AG04449 (cell line): ENCODE measurements at places on chromosomes 12 and 14.

DNA sequence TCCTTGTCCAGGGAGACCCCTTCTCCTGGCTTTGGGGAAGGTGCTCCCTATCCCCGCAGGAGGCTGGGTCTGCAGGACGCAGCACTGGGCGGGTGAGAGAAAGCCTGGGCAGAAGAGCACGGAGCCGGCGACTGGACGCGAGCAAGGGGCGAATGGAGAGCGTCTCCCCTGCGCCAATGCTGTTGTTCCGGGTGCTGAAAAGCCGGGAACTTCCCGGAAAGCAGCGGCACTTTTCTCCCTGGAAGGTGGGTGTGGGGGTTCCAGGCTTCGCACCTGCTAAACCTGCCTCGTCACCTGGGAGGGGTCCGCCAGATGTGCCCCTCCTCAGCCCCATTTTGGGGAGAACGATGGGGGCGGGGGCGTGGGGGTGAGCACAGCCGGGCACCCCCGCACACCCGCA, 417.1 kb upstream of the TMTC1 start:
- no peak for DNase-seq

- no peak for DNase-seq
Observed at GRCh38 chr14:87630846-87631245, 362.1 kb downstream of the GALC start.

DNA sequence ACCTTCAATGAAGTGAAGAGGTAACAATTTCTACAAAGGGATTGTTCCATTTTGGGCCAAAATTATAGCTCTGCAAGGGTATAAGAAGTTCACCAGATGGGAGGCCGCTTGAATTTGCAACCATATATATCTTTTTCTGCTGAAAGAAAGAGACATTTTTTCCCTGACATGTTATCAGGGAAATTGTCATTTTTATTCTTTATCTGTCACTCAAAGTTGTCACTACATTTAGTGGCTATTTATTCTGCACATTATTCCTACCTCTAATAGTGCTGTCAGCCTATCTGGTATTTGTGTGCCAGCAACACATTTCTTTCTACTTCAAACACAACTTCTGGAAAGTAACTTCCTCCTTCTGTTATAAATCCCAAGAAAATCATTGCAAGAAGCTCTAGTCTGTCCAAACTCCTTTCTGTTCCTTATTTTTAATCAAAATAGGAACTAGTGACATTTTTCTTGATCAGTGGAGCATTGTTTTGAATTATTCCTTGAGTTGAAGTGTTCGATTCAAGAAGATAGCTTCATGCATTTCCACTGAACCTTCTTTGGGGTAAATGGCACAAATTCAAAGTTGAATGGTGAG, 137.9 kb upstream of the ATP2B1 start:
- DNase-seq = no peak

GRCh38 chr12:46217541-46218321, 51.1 kb downstream of the SLC38A1 start:
- no peak for DNase-seq

DNA sequence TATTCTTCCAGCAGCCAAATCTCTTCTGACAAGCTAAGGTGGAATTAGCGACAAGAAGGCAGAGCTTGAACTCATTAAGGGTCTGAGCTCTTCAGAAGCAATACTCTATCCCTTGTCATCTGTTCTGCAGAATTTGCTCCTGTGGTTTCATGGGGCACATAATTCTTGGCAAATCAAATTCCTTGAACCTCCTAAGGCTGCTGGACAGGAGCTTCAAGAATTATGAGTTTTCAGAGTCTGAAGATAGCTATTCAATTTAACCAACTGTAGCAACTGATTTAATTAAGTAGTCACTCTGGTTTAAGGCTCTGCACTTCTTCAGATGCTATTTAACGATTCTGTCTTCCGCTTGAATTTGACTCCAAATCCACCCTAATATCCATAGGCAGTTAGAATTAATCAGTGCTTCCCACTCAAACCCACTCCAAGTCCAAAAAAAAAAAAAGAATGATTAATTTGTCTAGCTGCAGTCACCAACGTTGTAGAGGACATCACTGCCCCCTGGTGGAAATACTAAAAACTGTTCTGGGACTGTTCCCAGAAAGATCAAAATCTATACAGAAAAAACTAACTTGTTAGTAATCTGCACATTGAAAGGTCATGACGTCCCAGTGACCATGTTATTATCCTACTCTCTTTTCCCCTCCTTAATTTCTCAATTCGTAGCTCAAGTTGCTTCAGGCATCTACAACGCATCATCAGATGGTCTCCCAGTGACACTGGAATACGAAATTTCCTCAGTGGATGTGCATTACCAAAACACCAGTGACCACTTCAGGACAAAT, 169.9 kb downstream of the KIF21A start:
- DNase-seq = no peak

GRCh38 chr12:92821142-92821541, 108.0 kb downstream of the EEA1 start:
- DNase-seq = no peak

- DNase-seq = no peak
Observed at GRCh38 chr12:128459067-128459466, 192.1 kb downstream of the TMEM132C start.

DNA sequence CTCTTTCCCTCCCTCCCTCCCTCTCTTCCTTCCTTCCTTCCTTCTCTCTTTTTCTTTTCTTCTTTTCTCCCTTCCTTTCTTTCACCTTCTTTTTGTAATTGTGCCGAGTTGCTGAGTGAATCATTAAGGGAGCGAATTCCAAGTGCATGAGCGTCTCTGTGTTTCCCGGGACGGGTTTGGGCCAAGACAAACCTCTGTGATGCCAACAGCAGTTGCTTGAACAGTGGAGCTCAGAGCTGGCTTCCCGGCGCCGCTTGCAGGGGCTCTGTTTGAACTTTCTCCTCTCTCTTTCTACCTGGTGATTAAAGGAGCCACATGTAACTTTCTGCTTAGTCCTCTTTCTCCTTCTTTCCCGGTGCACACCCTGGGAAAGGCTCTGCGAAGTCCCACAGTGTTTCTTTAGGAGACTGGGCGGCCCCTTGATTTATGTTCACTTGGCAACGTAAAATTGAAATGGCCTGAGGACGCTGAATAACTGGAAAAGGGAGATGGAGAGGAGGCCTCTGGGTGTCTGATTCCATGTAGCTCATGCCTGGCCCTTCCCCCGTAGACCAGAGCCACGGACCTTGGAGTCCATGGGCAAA, 33.7 kb upstream of the MAP1LC3B2 start:
- peak; percentile 79 for DNase-seq

DNA sequence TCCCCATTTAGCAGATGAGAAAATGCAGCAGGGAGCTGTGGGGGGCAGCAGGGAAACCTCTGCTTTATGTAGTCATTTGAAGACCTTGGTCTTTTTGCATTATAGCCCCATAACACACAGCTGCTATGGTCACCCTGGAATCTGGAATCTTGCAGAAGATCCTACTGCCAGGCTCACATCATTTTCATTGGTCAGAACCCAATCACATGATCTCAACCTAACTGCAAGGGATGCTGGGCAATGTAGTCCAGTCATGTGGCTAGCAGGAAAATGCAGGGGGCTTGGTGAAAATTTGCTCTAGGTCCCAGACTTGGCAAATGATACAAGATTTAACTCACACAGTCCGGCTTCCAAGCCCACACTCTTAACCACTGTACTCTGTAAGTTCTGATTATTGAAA, 1028.7 kb downstream of the AACS start:
- DNase-seq = no peak

- no peak for DNase-seq
Observed at GRCh38 chr12:131075194-131075593, 121.5 kb downstream of the ADGRD1 start.

DNA sequence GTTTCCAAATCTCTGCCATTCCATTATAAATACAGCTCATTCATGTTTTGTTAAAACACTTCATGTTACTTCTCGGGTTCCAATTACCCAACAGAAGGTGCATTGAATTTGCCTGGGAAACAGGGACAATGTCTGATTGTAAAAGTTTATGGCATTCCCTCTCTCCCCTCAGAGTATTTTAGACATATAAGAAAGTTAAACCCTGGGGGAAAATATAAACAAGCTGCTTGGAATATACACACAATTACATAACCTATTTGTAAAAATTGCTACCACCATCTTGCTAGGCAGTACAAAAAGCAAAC, 60.0 kb downstream of the BTG1 start:
- DNase-seq = no peak

DNA sequence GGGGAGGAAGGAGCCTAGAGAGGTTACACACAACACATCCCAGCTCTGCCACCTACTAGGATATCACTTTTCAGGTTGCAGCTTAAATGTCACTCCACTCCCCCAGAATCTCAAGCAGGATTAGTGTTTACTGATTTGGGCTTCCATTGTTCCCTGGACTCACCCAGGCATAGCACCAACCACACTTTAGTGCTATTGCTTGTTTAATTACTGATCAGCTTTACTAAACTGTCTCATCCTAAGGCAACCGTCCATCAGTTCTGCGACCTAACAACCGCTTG, 6.1 kb upstream of the KRT18 start:
- DNase-seq = no peak

GRCh38 chr14:75486318-75486717, 36.0 kb upstream of the BATF start:
- DNase-seq = no peak

GRCh38 chr12:66623455-66623854, 55.4 kb downstream of the GRIP1 start:
- no peak for DNase-seq

GRCh38 chr14:73223049-73223448, 14.3 kb upstream of the PAPLN start:
- DNase-seq = no peak

DNA sequence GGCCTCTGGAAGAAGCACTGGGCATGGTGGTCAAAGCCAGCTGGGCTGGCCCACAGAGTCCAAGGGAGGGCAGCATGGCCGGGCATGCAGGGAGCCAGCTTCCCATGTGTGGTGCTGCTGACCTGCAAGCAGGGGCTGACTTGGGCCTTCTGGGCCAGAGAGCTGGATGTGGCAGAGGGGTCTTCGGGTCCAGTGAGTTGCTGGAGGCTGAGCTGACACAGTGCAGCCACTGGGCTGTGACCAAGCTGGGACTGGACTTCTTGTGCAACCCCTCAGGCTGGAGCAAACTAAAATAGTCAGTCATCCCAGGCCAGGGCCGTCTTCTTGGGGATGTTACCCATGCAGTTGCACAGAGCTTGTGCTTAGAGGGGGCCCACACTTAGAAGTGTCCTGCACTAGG, 7.3 kb upstream of the RIN3 start:
- DNase-seq = no peak

GRCh38 chr12:26269562-26270284, 74.3 kb downstream of the SSPN start:
- no peak for DNase-seq

- no peak for DNase-seq
Observed at GRCh38 chr14:63398952-63399351, 80.2 kb upstream of the GPHB5 start.

GRCh38 chr14:105411017-105411941, 8.3 kb upstream of the MTA1 start:
- DNase-seq = no peak

- DNase-seq = no peak
Observed at GRCh38 chr14:24401810-24402702, 3.3 kb downstream of the NYNRIN start.

DNA sequence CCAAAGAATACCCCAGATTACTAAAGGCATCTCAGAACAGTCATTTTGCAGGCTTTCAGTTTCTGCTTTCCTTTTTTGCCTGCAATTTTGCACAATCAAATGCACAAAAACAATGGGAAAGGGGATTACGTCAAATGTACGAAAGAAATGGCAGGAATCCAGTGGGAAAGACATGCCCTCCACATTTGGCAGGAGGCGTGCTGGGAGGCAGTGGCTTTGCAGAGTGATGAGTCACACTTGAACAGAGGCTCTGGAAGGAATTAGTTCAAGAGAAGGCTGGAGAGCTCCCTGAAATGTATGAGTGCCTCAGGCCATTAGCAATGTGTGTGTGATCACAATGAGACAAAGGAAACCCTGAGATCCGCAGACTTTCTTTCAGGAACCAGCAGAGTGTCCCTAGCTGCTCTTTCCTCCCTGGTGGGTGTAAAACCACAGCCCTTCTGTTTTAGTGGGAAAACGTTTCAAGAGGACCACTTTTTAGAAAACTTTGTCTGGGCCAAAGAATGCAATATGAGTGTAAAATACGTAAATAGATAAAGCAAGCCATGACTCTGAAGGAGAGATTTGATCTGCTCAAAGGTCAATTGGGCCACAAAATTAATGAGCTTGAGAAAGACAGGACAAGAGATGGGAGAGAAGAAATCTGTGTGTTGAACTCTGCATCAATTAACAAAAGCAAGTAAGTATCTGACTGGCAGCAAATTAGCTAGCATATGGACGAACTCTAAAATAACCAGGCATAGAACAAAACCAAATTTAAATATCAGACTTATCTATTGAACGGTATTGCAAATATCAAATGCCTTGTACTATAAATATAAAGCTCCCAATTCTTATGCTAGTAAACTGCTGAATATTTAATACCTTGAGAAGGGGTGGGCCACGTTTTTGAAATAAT, 155.4 kb upstream of the PDE3A start:
- peak; percentile 98 for DNase-seq

GRCh38 chr14:36870776-36871175, 209.1 kb downstream of the PAX9 start:
- DNase-seq = no peak
